D721Med (cell line): ENCODE measurements at places on chromosomes 11 and 22.

- DNase-seq, result no peak
Observed at GRCh38 chr11:87254562-87254961, 216.8 kb downstream of the TMEM135 start.

DNA sequence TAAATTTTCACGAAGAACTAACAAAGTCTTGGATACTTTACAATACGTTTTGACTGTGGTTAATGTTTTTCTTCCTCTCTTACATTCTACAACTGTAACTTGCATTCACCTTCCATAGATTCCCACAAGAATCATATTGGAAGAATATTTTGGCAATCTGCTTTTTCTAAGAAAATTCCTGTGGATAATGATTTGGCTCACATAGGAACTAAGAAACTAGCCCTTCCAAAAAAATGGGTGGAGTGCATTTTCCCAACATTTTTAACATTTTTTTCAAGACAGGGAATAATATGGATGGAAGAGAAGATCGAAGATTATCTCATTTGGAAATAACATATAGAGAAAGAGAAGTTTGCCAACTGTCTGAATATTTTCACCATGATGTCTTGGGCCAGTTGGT, 256.9 kb upstream of the POU2AF2 start:
- no peak for DNase-seq

DNA sequence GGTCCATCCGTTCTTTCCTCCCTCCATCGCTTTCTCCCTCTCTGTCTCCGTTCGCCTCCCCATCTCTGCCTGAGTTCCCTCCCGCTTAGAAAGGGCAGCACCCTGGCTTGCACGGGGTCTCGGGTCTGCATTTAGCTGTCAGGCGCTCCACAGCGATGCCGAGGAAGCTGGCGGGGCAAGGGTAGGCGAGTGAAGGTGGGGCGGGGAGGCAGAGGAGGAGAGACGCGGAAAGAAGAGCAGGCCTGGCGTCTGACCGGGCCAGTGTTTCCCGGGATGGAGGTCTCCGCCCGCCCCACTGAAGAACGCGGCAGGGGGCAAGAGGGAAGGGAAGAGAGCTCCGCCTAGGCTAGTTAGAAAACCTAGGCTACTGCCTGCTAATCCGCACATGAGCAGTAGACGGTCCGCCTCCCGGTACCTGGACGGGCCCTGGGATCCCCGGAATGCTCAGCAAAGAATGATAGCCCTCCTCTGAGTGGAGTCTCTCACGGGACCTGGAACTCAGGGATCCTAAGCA, 3922.5 kb upstream of the OR11H1 start:
- no peak for DNase-seq

DNA sequence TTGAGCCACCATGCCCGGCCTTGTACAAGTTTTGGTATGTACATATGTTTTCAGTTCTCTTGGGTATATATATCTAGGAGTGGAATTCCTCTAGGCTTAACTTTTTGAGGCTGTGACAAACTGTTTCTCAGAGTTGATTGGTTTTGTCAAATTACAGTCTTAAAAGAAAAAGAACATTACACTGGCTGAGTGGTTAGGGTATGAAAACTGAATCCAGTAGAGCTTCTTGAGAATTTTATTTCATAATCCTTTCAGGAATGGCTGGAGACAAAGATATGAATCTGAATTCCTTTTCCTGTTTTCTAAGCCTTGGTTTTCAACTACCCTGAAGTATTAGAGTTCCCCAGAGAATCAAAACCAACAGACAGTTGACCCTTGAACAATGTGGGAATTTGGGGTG, 6.5 kb downstream of the METTL15 start:
- DNase-seq, result no peak

GRCh38 chr11:10941871-10942270, 84.0 kb upstream of the ZBED5 start:
- DNase-seq, result no peak

DNA sequence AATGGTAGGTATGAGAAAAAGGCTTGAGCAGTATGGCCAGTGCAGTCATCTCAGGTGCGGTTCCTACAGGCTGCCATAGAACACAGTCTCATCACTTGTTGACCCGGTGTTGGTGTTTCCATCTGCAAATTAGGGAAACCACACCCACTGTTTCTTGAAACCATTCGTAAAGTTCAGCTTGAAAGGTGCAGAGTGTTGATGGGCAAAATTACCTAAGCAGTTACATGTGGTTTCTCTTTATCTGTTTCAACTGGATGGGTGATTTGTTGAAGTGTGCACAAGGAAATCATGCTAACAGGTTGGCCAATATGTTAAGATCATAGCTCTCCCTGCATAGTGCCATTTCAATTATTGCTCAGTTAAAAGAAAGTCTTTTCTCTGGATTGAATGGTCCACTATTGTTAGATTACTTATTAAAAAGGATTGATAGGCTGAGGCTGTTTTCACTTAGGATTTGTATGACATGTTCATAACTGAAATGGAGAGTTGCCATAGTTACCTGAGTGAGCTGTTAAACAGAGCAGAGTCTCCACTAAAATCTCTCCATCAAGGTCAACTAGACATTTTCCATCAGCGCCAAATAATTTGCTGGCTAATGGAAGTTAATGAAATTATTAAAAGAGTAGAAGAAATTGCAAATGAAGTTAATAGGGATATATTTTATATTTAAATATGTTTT, 203.1 kb upstream of the MTMR2 start:
- no peak for DNase-seq

DNA sequence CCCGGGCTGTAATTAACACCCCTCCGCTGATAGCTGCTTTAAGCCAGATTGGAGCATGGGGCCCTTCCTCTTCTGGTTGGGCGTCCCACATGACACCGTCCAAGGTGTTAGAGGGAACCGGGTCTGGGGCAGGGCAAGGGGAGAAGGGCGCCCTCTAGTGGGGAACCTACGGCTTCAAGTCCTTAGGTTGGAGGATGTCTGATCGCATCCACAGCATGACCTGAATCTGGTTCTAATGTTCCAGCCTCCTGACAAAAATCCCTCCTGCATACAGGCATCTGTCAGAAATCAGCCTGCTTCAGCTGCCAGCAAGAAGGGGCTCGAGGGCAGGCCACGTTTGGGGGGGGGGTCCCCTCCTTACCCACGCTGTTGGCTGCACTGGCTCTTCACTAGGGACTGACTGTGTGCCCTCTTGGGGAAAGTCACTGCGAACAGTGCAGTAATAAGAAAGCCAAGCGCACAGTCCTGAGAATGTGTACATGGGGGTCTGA, 94.2 kb upstream of the TBCEL start:
- peak; percentile 48 for DNase-seq

- DNase-seq, result no peak
Observed at GRCh38 chr22:44604455-44604854, 97.5 kb upstream of the PRR5 start.

- DNase-seq, result no peak
Observed at GRCh38 chr11:69913591-69914285, 94.5 kb upstream of the FGF3 start.

GRCh38 chr11:81829976-81830375, 903.7 kb downstream of the FAM181B start:
- DNase-seq, result no peak
